ENCODE measurements at places on chromosomes 2 and 18.

GRCh38 chr18:74381621-74382295 is 66.1 kb downstream of the C18orf63 start:
- DNase-seq, result no peak

GRCh38 chr18:77526962-77527361 is 277.3 kb downstream of the GALR1 start:
- no peak for DNase-seq

- DNase-seq, result no peak
These were observed 814.5 kb upstream of the RAB6C start for GRCh38 chr2:129165006-129165405.

GRCh38 chr2:40210968-40211353 is 240.9 kb downstream of the SLC8A1 start:
- DNase-seq, result no peak

DNA sequence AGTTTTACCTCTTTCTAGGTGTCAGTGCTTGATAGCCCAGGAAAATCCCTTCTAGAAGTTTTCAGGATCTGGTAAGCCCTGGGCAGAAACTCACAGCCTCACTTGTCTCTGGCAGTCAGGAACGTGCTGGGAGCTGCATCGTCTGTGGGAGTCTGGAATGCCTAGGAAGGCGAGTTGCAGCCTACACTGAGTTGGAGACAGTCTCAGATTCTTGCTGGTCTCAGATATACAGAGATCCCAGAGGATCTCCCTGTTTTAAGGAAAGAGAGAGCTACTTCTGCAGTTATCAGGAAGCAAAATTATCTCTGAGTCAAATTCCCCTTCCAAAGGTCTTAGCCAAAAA is 104.4 kb upstream of the CDC42EP3 start:
- no peak for DNase-seq

Measured in substantia nigra (tissue), 51 donors.